ENCODE measurements at places on chromosomes 3 and 15.

DNA sequence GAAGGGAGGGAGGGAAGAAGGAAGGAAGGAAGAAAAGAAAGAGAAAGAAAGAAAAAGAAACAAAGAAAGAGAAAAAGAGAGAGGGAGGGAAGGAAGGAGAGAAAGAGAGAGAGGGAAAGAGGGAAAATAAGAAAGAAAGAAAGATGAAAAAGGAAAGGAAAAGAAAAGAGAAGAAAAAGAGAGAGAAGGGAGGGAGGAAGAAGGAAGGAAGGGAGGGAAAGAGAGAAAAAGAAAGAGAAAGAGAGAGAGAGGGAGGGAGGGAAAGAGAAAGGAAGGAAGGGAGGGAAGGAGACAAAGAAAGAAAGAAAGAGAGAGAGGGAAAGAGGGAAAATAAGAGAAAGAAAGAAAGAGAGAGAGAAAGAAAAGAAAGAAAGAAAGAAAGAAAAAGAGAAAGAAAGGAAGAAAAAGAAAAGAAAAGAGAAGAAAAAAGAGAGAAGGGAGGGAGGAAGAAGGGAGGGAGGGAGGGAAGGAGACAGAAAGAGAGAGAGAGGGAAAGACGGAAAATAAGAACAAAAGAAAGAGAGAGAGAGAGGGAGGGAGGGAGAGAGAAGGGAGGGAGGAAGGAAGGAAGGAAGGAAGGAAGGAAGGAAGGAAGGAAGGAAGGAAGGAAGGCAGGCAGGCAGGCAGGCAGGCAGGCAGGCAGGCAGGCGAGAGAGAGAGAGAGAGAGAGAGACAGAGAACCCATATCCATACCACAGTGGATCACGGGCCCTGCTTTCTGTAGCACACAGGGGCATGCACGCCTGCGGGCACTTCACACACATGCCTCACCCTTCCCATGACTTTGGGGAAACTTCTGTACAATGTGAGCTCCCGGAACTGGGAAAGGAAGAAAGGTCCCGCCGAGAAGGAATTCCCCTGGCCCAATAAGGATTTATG lies 52.5 kb downstream of the ADCY5 start:
- no peak for DNase-seq

DNA sequence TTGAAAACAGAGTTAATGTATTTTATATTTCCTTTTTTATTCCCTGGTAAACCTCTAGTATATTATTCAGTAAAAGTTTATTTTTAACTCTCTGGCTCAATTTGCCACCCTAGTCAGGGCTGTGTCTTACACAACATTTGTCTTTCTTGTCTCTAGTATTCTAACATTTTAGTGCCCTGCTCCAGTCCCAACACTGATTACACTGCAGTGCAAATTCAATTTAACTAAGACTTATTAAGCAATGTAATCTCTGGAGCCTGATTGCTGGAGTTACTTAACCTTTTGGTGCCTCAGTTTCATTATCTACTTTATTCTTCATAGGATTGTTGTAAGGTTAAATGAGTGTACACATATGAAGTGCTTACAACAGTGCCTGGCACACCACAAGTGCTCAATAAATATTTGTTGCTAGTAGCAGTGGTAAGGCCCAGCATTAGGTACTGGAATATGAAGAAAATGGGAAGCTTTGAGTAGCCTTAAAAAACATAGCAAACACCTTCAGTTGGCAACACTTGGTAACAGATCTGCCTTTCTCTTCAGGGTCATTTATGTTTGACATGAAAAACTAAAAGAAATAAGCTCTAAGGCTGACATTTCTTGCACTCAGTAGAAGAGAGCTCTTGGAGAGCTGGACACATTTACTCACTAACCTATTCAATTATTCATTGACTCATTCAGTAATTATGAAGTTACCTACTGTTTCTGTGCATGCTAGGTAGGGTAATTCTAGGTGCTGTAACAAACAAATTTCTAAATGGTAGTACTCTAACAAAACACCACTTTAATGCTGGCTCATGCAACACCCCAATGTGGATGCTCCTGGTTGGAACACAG lies 364.5 kb upstream of the EPHA3 start:
- DNase-seq, result no peak

GRCh38 chr3:127448671-127449070 lies 141.9 kb downstream of the TPRA1 start:
- DNase-seq, result no peak

GRCh38 chr3:148190441-148190990 lies 507.2 kb upstream of the AGTR1 start:
- DNase-seq, result no peak

DNA sequence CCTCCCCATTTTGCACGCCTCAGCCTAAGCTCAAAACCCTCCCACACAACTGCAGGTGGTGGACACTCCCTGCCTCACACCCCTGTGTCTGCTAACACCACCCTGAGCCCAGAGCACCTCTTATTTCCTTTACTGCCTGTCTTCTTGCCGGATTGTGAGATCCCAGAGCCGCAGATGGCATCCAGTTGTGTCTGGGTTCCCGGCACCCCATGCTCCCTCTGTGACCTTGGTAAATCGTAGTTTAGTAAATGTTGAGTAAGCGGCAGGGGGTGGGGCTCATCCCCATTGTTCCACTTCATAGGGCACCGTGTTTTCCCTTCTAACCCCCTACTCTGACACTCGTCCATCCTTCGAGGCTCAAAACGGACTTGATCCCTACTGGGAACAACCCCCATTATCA lies 14.9 kb downstream of the SPINT1 start:
- DNase-seq, result no peak

GRCh38 chr3:169886671-169887070 lies 16.9 kb upstream of the LRRC31 start:
- no peak for DNase-seq

Data from stimulated activated CD8-positive, alpha-beta memory T cell treated with anti-CD3 and anti-CD28 coated beads, Interleukin-15, amount 100 ng/mL, for 24 hours (primary cell).